Upper lobe of right lung (tissue), 1 donor: ENCODE measurements at places on chromosomes 11 and 22. TPM values are rescaled to one million over a fixed set of nuclear protein-coding genes. Genes with fewer than 3 reads are reported as not detected.
A peak's percentile ranks its signal among the peaks of the same experiment; 100 is the strongest.

- no peaks in the 10 kb centered on the region for H3K36me3 ChIP-seq
- H3K4me1 ChIP-seq: no peaks in the 10 kb centered on the region
- no peak overlapping the region for H3K27ac ChIP-seq
- DNase-seq: no peak
- H3K4me3 ChIP-seq: no peak overlapping the region
- H3K27me3 ChIP-seq: no peaks in the 10 kb centered on the region
These were observed 99.2 kb downstream of the TP53I11 start for GRCh38 chr11:44851496-44851895.

DNA sequence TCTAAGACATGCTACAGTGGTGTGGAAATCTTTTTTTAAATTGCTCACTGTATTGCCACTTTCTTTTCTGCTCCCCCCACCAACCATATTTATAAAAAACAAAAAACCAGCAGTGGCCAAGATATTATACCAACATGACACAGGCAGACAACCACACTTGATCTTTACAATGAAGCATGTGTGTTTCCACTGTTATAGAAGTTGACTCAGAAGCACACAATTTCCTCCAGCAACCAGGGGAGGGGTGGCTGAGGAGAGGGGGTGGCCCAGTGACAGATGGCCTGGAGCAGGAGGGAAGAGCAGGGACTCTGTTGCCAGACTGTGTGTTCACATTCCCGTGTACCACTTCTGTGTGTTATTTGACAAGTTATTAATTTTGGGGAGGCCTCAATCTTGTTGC, 14.8 kb downstream of the CD59 start:
- H3K4me1 ChIP-seq: peaks cover 62% of the 10 kb centered on the region
- no peak overlapping the region for H3K4me3 ChIP-seq
- H3K27me3 ChIP-seq: no peaks in the 10 kb centered on the region

GRCh38 chr11:77854838-77855237, 33.9 kb downstream of the AAMDC start:
- H3K36me3 ChIP-seq: peaks cover 19% of the 10 kb centered on the region
- H3K4me1 ChIP-seq: no peaks in the 10 kb centered on the region
- H3K27me3 ChIP-seq: no peaks in the 10 kb centered on the region
- no peak for DNase-seq

GRCh38 chr11:44774731-44775130, 48.0 kb downstream of the TSPAN18 start:
- H3K36me3 ChIP-seq: no peaks in the 10 kb centered on the region
- H3K27me3 ChIP-seq: no peaks in the 10 kb centered on the region
- H3K4me1 ChIP-seq: peaks cover 15% of the 10 kb centered on the region
- DNase-seq: no peak
- no peak overlapping the region for H3K4me3 ChIP-seq
- H3K27ac ChIP-seq: peak overlapping the region; percentile 27

- no peaks in the 10 kb centered on the region for H3K4me1 ChIP-seq
- no peaks in the 10 kb centered on the region for H3K36me3 ChIP-seq
- DNase-seq: no peak
- H3K27ac ChIP-seq: no peak overlapping the region
- no peak overlapping the region for H3K4me3 ChIP-seq
These were observed 14.3 kb downstream of the OR52H1 start for GRCh38 chr11:5534046-5534445.

DNA sequence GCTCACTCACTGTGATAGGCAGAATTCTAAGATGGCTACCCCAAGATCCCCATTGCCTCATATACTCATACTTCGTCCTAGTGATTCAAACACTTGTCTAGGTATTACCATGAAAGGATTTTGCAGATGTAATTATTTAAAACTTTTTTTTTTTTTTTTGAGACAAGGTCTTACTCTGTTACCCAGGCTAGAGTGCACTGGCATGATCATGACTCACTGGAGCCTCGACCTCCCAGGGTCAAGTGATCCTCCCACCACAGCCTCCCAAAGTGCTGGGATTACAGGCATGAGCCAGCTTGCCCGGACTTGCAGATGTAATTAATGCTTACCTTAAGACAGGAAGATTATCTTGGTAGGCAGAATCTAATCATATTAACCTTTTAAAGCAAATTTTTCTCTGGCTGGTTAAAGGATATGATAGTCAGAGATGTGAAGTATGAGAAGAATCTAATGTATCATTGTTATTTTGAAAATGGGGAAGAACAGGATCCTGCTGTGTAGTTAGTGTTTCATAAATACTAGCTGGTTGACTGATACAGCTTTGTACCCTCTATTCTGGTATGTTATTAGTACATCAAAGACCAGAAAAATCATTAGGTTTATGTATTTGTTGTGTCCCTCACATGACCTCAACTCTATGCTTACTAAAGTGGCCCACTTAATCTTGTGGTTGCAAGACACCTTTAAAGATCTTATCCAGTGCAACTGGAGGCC, 35.5 kb downstream of the C2CD3 start:
- H3K27ac ChIP-seq: no peak overlapping the region
- no peak for DNase-seq
- H3K36me3 ChIP-seq: peaks cover 41% of the 10 kb centered on the region
- no peak overlapping the region for H3K4me3 ChIP-seq
- no peaks in the 10 kb centered on the region for H3K27me3 ChIP-seq

- no peak overlapping the region for H3K4me3 ChIP-seq
- no peaks in the 10 kb centered on the region for H3K36me3 ChIP-seq
- peaks cover 14% of the 10 kb centered on the region for H3K4me1 ChIP-seq
- no peaks in the 10 kb centered on the region for H3K27me3 ChIP-seq
These were observed 25.0 kb upstream of the FZD4 start for GRCh38 chr11:86980086-86980796.

DNA sequence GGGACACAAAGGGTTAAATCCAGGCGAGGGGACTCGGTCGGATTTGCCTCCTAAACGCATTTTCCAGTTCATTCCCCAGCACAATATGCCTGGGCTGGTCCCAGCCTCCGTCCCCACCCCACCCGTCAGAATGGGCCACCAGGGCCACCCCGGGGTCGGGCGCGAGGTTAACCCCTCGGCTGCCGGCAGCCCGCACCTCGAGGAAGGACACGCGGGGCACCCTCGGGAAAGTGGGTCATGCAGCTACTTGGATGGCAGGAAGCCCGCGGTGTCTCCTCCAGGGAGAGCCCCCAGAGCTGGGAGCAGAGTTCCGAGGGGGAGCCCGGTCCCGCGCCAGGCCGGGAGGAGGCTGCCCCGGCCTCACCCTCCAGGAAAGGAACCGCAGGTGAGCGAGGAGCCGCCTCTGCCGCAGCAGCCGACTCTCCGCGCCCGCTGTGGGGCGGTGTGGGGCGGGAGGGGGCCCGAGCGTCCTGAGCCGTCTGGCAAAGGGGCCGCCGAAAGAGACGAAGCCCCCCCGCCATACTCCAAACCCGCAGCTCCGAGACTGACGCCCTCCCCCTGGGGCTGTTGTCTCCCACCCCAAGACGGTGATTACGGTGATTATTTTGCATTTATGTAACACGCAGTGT, 1.4 kb downstream of the NECTIN1 start:
- peak overlapping the region; percentile 83 for H3K4me3 ChIP-seq
- peak; percentile 72 for DNase-seq
- H3K36me3 ChIP-seq: no peaks in the 10 kb centered on the region
- peaks cover 25% of the 10 kb centered on the region for H3K4me1 ChIP-seq
- H3K27me3 ChIP-seq: no peaks in the 10 kb centered on the region
- no peak overlapping the region for H3K27ac ChIP-seq

GRCh38 chr11:100810146-100810545, 123.1 kb downstream of the ARHGAP42 start:
- H3K27me3 ChIP-seq: no peaks in the 10 kb centered on the region
- no peak overlapping the region for H3K4me3 ChIP-seq
- DNase-seq: no peak
- no peaks in the 10 kb centered on the region for H3K36me3 ChIP-seq
- no peak overlapping the region for H3K27ac ChIP-seq
- H3K4me1 ChIP-seq: no peaks in the 10 kb centered on the region

DNA sequence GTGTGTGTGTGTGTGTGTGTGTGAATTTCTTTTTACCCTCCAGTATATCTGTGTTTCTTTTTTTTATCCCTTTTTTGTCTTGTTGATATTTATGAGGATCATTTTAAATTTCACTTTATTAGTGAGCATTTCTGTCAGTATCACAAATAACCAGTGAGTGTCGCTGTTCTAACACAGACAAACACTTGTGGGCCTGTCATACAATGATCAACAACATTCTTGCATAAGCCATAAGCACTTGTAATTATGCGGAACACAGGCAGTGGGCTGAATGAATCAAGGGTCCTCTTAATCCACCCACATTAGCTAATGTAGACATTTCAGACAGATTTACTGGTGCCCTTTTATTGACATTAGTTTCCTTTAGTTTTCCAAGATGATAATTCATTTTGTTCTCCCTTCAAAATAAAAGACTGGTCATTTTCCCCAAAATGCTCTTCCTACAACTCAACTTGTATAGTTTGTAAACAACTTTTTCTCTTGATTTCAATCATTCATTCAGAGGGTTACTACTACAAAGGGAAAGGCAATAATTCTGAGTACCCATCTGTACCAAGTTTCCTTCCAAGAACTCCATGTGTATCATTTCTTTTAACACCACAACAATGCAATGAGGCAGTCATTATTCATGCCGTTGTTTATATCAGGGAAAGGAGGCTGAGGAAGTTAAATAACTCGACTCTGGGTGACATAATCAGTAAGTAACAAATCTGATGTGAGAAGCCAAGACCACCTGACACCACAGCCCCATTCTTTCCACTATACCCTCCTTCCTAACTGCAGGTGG, 34.5 kb upstream of the ANO3 start:
- H3K4me3 ChIP-seq: no peak overlapping the region
- no peaks in the 10 kb centered on the region for H3K27me3 ChIP-seq
- H3K36me3 ChIP-seq: no peaks in the 10 kb centered on the region
- no peak overlapping the region for H3K27ac ChIP-seq
- no peak for DNase-seq

GRCh38 chr11:56706486-56706885, 7.6 kb downstream of the OR9G1 start:
- H3K27me3 ChIP-seq: no peaks in the 10 kb centered on the region
- no peak overlapping the region for H3K4me3 ChIP-seq
- no peak overlapping the region for H3K27ac ChIP-seq
- H3K36me3 ChIP-seq: no peaks in the 10 kb centered on the region
- H3K4me1 ChIP-seq: no peaks in the 10 kb centered on the region

- H3K27me3 ChIP-seq: no peaks in the 10 kb centered on the region
- DNase-seq: no peak
- no peak overlapping the region for H3K4me3 ChIP-seq
These were observed 74.7 kb downstream of the C11orf58 start for GRCh38 chr11:16813126-16813525.

DNA sequence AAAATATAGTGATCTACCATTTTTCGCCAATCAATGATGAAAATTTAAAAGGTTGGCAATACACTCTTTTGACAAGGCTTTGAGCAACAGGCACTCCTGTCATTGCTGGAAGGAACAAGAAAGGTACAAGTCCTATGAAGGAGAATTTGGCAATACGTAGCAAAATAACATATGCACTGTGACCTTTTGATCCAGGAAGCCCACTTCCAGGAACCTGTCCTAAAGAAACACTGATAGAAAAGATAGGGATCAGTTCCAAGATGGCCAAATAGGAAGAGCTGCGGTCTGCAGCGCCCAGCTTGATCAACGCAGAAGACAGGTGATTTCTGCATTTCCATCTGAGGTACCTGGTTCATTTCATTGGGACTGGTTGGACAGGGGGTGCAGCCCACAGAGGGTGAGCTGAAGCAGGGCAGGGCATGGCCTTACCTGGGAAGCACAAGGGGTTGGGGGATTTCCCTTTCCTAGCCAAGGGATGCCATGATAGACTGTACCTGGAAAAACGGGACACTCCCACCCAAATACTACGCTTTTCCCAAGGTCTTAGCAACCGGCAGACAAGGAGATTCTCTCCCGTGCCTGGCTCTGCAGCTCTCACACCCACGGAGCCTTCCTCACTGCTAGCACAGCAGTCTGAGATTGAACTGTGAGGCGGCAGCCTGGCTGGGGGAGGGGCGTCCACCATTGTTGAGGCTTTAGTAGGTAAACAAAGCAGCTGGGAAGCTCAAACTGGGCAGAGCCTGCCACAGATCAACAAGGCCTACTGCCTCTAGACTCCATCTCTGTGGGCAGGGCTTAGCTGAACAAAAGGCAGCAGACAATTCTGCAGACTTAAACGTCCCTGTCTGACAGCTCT, 69.7 kb upstream of the GALNT18 start:
- DNase-seq: no peak
- H3K36me3 ChIP-seq: no peaks in the 10 kb centered on the region
- no peak overlapping the region for H3K4me3 ChIP-seq
- H3K27me3 ChIP-seq: no peaks in the 10 kb centered on the region

DNA sequence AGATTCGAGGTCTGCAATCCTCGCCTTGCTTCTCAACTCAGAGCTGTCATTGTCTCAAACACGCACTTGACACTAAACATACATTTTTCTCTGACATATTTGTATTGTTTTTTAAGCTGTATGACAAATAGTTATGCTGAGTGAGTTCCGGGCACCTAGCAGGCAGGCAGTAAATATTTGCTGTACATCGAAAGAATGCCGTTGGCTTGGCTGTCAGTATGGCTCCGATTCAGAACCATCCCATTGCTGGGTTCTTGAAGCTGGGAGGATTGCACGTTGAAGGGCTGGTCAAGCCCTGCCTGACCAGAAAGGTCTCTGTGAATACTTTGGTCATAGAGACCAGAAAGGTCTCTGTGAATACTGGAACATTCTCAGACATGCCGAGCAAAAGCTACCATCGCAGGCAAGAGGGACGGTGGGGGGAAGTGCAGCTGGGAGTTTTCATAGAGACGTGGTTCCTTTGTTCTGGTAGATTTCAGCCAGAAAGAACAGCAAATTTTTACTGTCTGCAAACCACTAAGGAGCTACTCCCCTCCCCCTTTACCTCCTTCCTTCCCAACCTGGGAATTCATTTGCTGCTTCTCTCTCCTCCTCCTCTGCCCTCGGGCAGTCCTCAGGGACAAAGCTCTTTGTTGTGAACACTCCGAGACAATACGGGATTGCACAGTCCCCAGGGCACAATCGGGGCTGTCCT, 202.2 kb upstream of the SORL1-AS1 start:
- H3K4me3 ChIP-seq: peak overlapping the region; percentile 59
- H3K4me1 ChIP-seq: peaks cover 9% of the 10 kb centered on the region
- H3K36me3 ChIP-seq: no peaks in the 10 kb centered on the region
- H3K27me3 ChIP-seq: no peaks in the 10 kb centered on the region

- H3K27ac ChIP-seq: no peak overlapping the region
- H3K27me3 ChIP-seq: peaks cover 9% of the 10 kb centered on the region
- no peak overlapping the region for H3K4me3 ChIP-seq
- no peaks in the 10 kb centered on the region for H3K4me1 ChIP-seq
These were observed 13.0 kb downstream of the MTFP1 start for GRCh38 chr22:30438559-30438958.

- no peak for DNase-seq
- H3K27ac ChIP-seq: no peak overlapping the region
- H3K4me1 ChIP-seq: no peaks in the 10 kb centered on the region
- H3K4me3 ChIP-seq: no peak overlapping the region
- no peaks in the 10 kb centered on the region for H3K36me3 ChIP-seq
These were observed 102.1 kb downstream of the RASSF10 start for GRCh38 chr11:13110929-13111812.

- H3K4me1 ChIP-seq: peaks cover 15% of the 10 kb centered on the region
- DNase-seq: no peak
- no peaks in the 10 kb centered on the region for H3K27me3 ChIP-seq
- H3K27ac ChIP-seq: peak overlapping the region; percentile 12
- no peak overlapping the region for H3K4me3 ChIP-seq
These were observed 4.3 kb downstream of the ASRGL1 start for GRCh38 chr11:62341588-62341987.

- no peaks in the 10 kb centered on the region for H3K36me3 ChIP-seq
- no peaks in the 10 kb centered on the region for H3K27me3 ChIP-seq
- H3K4me3 ChIP-seq: no peak overlapping the region
- H3K4me1 ChIP-seq: peaks cover 5% of the 10 kb centered on the region
- no peak overlapping the region for H3K27ac ChIP-seq
These were observed 26.9 kb downstream of the RASD2 start for GRCh38 chr22:35567351-35568141.

Gene ANGPTL5
- total RNA-seq: 0.23 TPM

Gene PARVA
- total RNA-seq: 84.0 TPM

Gene CNGA4
- total RNA-seq: not detected

Gene FOLR1
- total RNA-seq: 163 TPM

Gene JOSD1
- 52.1 TPM for total RNA-seq

Gene KCNQ1
- total RNA-seq: 52.9 TPM

Gene DEFB131B
- not detected for total RNA-seq
